ENCODE measurements at places on chromosomes 13 and 19.

DNA sequence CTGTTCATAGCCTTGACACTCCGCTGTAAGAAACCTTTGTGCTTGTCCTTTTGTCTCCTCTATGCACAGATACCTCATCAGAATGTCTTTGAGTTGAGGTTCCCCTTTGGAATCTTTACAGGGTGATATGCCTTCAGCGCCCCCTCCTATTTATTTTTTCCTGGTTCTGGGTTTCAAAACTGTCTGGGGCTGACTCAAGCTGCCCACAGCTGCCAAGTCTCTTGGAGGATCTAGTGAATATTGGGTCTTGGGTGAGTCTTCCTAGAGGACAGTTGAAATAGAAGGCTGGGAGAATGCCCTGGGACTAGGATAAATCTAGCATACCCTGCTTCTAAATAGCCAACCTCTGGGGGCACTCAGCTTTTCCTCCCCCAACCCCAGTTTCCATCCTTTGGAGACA is 930 bp downstream of the ZNF136 start:
- no peak for DNase-seq

DNA sequence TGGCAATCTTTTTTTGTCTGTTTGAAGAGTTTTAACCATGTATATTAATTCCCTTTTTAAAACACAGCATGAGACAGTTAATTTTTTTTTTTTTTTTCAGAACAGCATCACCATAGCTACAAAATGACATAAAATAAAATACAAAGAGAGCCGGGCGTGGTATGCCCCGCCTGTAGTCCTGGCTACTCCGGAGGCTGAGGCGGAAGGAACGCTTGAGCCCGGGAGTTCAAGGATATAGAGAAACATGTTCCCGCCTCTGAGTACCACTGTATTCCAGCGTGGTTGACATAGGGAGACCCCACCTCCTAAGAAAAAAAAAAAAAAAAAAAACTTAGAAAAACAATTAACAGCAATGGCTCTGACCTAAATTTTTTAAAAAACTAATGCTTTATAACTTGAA is 10.0 kb upstream of the INSR start:
- no peak for DNase-seq

- no peak for DNase-seq
These were observed 16.5 kb upstream of the KLF2 start for GRCh38 chr19:16308081-16308480.

GRCh38 chr13:73993661-73994060 is 140.5 kb downstream of the KLF12 start:
- DNase-seq: no peak

DNA sequence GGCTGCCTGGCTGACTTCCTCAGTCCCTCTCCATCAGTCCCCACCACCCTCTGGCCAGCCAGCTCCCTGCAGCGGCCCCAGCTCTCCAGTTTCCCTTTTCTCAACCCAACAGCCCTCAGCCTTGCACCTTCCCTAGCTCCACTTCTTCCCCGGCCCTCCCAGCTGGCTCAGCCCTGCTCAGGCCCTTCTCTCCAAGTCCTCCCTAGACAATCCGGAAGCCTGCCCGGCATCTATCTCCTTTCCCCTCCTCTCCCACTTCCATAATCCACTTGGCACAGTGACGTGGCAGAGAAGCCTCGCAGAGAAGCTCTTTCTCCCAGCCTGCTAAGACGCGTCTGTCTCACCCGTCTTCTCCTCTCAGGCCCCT is 1.1 kb downstream of the UBXN6 start:
- DNase-seq: peak; percentile 68

DNA sequence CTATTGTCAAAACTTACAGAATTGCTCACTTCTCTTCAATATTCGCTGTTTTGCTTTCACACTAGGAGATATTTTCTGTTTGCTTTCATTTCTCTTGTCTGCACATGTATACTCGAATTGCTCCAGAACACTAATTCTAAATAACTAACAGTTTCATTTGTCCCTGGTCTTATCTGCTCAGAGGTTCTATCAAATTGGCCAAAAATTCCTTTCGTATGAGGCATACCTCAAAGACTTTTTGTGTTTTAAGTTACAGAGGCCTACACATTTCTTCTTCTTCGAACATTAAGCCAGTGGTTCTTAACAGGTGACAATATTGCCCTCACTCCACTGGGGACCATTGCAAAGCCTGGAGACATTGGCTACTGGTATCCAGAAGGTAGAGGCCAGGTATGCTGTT is 1314.6 kb downstream of the EFNB2 start:
- no peak for DNase-seq

DNA sequence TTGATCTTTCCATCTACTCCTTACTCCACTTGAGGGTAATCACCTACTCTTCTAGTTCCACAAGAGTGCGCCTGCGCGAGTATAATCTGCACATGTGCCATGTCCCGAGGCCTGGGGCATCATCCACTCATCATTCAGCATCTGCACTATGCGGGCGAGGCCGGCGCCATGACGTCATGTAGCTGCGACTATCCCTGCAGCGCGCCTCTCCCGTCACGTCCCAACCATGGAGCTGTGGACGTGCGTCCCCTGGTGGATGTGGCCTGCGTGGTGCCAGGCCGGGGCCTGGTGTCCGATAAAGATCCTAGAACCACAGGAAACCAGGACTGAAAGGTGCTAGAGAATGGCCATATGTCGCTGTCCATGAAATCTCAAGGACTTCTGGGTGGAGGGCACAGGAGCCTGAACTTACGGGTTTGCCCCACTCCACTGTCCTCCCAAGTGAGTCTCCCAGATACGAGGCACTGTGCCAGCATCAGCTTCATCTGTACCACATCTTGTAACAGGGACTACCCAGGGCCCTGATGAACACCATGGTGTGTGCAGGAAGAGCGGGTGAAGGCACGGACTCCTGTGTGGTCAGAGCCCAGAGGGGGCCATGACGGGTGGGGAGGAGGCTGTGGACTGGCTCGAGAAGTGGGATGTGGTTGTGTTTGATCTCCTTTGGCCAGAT is 2.7 kb upstream of the KLK2 start:
- DNase-seq: no peak

GRCh38 chr13:95050800-95051615 is 250.2 kb downstream of the ABCC4 start:
- DNase-seq: no peak

DNA sequence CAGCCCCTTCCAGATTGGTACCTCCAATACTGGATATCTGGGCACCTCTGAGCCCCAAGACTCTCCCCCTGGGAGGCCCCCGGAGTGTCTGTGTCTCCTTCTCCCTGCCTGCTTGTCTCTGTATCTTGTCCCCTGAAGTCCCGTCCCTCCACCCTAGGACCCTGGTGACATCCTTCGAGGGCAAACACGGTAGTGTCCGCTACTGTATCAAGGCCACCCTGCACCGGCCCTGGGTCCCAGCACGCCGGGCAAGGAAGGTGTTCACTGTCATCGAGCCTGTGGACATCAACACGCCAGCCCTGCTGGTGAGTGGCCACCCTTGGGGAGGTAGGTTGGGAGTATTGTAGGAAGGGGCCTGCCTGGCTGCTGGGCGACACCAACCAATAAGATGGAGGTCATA is 844 bp downstream of the ARRDC2 start:
- DNase-seq: no peak

GRCh38 chr13:50162001-50162400 is 146.8 kb downstream of the KCNRG start:
- no peak for DNase-seq

- no peak for DNase-seq
These were observed 3.5 kb downstream of the RNF113B start for GRCh38 chr13:98173431-98174152.

GRCh38 chr19:4870025-4870700 is 2.7 kb upstream of the PLIN3 start:
- DNase-seq: no peak
